ENCODE measurements at places on chromosomes 4 and X. TPM values are rescaled to one million over a fixed set of nuclear protein-coding genes. Genes with fewer than 3 reads are reported as not detected.

Gene USP51
- 13.9 TPM for polyA plus RNA-seq

DNA sequence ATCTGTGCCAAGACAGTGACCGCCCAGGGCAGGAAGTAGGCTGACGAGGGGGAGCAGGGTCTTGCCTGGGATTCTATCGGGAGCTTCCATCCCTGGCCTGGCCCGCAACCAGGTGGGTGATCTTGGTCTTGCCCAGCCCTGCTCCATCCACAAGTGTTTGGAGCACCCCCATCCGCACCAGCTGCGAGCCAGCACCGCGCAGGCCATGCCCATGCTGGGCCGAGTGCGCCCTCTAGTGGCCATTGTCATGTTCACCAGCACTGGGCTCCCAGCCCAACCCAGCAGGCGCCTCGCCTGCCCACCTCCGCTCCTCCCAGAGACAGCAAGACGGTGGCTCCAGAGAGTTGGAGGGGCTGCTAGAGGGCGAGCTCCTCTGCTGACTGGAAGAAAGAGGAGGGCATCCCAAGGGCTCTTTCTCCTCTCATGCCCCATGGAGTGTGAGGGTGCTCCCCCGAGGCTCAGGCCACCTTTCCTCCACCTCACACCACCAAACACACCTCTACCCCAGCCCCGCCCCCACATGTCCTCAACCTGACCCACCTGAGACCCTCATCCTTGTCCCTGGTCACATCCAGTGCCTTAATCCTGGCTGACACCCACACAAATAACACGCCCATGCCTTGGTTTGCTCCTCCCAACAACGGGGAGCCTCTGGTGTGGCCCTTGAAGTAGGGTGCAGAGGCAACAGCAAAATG is 9.8 kb upstream of the ATP2B3 start:
- peak; percentile 65 for DNase-seq

Gene GC
- polyA plus RNA-seq: 0.18 TPM

Gene RIBC1
- polyA plus RNA-seq: 4.8 TPM

DNA sequence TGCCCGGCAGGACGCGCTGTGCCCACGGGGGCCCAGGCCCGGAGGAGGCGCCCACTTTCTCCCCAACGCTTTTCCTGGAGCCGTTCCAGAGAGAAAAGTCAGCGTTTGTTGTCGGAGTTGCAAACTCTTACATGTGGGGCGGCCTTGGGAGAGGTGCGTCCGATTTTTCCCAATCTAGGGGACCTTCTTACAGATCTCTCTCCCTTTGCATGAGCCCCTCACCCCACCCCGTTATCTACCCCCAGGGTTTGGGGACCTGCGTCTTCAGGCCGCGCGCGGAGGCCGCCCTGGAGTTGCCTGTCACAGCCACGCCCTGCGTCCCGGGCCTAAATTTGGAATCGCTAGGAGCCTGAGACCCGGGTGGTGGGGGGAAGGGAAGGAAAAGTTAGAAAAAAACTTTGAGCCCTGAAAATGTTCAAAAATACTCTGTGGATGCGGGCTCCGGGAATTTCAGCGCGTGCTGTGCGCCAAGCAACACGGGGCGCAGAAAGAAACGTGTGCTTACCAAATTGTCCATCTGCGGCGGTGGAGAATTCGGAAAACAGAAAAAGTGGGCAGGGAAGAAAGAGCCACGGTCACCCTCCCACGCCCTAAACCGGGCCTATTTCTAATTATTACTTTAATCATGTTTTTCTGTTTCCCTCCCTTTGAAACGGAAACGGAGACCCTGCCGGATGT is 587 bp downstream of the CD99 start:
- peak; percentile 37 for DNase-seq

DNA sequence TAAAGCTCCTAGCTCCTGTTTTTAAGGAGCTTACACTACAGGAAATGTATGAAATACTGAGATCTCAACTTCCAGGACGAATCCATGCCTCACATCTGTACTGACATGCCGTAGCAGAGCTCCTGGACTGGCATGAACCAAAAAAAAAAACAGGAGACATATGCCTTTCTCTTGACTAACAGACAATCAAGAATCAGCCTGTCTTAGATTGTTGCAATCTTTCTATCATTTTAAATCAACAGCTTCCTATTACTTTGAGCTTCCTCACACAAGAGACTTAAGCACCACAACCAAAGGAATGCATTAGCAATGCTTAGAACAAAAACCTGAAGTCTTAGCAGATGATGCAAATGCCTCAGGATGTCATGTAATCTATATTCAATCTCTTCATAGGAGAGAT is 34.7 kb upstream of the AREG start:
- no peak for DNase-seq

Gene CT45A1
- polyA plus RNA-seq: not detected

DNA sequence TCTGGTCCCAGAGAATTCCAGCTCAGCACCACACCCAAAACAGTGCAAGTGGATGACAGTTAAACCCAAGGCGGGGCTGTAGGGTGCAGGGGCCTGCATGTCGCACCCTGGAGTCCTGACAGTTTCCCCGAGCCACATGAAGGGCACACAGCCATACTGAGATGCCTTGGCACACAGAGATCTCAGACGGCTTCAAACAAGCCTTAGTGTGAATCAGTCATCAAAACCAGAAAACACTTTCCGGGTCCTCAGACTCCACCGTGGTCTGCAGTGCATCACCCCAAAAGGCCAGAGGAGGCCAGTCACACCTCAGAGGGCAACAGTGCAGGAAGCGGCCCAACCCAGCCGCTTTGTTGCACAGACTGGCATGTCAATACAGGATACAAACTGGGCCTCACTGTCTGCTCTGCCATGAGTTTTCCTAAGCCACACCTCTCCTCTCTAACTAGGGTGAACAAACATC is 64.6 kb upstream of the ENPP6 start:
- DNase-seq: no peak

DNA sequence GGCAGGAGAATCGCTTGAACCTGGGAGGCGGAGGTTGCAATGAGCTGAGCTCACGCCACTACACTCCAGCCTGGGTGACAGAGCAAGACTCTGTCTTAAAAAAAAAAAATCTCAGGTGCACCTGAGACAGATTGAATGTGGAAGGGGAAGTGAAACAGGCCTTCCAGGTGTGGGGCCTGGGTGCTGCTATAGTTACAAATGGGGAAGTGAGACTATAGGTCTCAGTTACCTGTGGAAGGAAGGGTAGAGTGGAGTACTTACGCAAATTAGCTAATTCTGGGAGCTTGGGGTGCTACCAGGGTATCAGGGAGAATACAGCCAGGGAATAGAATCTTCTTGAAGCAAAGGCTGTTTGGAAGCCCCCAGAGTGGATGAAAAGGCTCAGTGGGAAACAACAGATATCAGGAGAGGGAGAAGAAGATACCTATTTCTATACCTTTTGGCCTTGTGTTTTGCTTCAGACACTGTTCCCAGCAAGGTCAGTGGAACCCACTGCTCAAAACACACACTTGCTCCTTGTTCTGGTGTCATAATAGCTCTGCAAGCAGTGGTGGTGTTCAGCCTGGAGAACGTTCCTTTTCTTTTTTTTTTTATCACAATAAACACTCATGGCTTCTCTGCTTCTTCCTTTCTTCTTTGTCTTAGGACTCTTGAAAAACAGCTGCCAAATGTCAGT is 7.0 kb downstream of the CD38 start:
- DNase-seq: no peak

- DNase-seq: no peak
Observed at GRCh38 chrX:79630033-79631009, 263.2 kb upstream of the ITM2A start.

DNA sequence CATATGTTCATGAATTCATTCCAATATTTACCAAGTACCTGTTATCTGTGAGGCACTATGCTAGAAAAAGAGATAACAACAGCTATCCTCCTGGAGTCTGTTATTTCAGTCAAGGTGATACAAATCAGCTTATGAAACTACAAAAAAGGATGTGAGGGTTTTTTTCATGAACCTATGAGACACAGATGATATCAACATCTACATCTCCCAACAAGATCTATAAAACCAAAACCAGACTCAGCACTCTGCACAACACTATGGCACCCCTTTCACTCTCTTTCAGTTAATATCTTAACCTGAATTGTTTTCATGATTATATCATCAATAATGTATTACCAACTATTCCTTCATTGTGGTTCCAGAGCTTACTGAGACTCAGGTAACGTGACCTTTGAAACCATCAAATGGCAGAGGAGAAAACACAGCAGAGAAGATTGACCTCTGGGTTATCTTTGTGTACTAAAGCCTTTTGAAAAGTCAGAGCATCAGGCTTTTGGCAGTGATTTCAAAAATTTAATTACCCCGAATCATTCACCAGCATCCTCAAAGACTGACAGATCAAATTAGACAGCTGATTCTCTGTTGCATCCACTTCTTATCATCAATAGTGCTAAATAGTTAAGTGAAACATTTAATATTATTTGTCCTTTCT is 244.6 kb upstream of the FTHL17 start:
- DNase-seq: no peak

Gene TASL
- polyA plus RNA-seq: 0.47 TPM

DNA sequence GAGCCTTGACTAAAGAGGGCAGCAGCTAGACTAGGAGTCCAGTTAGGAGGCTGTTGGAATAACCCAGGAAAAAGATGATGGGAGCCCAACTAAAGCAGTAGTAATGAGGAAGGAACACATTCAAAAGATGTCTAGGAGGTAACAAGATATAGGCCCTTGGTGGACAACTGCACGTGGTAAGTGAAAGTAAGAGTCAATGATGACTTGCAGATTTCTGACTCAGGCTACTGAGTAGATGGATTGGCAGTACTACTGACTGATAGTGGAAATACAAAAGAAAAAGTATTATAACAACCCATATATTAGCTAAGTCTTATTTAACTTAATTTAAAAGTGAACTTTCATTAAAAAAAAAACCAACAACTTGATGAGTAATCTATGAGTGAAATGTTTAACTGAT is 74.0 kb downstream of the PAK3 start:
- no peak for DNase-seq
